ENCODE measurements at places on chromosomes 4 and X.

GRCh38 chr4:127410201-127410600 is 222.6 kb upstream of the INTU start:
- no peak for DNase-seq

DNA sequence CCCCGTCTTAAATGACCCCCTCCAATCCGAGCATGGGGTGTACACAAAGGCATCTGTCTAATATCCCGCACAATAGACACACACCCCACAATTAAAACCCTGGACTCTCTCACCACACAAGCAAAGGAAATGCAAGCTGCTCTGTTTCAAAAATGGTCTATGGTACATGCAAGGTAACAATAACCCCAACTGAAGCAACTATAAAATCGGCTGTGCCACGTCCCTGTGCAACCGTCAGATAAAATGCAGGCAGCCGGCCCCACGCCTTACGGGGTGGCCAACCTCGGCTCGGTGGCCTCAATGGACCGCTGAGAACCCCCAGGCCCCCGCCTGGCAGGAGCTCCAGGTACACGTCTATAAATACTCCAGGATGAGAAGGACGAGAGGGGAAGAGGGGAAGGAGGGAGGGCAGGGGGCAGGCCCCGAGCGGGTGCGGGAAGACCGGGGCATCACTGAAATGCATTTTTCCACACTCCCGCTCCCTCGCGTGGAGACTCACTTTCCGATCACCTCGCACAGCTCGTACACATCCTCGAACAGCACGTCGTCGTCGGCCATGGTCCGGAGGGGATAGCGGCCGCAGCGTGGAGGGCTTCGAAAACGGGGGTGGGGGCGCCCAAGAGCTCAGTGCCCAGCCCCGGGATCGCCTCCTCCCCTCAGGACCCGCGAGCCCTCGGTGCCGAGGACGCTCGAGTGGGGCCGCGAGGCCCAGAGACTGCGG is 763 bp downstream of the CASK start:
- peak; percentile 21 for DNase-seq

DNA sequence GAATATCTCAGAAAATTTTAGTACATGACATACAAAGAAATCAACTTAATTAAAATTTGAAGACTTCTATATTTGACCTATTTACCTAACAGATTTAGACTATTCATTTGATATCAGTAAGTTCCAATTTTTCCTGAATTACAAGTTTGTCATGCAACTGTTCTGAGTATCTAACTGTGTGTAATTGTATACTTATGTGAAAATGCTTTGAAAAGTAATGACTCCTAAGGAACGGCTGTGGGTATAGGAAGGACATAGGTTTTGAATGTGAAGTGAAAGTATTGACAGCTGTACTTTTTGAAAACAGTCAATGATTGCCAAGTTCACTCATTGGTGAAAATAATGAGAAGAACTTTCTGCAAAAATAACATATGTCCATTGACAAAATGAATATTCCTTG is 2.9 kb downstream of the GRIA2 start:
- no peak for DNase-seq

- DNase-seq: no peak
Measured at GRCh38 chr4:71217688-71218087, 121.1 kb upstream of the SLC4A4 start.

- no peak for DNase-seq
Measured at GRCh38 chr4:82043809-82044137, 330.0 kb downstream of the HNRNPD start.

GRCh38 chr4:31702326-31702725 is 982.2 kb downstream of the PCDH7 start:
- DNase-seq: no peak

DNA sequence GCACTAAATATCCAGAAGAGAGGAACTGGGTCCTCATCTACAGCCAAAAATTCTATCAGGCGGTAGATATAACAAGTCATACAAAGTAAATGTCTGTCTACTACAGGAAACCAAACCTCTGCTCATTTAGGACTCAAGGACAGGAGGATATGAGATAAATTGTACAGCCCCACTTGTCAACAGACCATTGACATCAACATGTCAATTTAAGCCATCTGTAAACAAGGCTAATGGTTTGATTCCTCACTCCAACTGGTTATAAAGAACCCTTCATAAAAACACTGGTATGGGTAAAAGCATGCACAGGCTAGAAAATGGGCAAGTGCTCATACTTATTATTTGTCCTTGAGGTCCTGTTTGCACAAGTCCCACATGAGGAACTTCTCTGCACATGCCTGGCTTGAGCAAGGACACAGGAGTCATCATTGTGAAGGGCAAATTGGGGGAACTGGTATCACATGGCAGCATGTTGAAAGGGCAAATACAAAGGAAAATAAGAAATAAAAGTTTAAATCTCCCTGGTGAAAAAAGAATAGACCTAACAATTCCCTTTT is 13.2 kb downstream of the RTL8B start:
- DNase-seq: no peak

DNA sequence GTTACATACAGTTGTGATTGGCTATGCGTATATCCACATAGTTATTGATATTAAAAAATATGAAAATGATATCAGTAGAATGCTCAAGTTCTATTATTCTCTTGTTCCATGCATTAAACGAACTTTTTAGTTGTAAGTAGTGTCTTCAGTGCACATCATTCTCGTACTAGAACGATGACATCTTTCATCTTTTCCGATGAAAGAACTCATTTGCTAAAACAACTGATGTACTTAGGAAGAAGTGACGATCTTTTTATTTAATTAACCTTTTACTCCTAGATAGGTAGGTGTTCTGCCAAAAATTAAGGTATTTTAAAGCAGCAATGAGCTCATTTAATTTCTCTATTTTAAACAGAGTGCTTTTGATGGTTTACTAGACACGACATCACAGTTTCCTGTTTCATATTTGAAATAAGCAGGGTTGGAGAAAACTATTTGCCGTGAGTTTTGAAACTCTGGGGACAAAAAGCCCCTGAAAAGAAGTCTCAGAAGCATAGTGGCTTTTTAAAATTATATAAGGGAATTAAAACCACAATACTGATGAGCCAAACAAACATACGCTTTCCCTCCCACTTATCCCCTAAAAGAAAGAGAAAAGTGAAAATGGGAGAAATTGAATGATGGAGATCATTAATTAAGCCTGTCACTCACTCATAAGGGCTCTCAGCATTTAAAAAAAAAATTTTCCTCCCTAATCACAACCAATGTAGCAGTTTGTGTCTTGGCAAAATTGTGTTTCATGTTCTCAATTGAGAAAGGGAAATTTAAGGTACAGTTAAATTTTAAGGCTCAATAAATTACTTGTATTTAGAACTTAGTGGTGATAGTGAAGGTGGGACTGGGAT is 25.6 kb downstream of the SPRY1 start:
- DNase-seq: no peak

DNA sequence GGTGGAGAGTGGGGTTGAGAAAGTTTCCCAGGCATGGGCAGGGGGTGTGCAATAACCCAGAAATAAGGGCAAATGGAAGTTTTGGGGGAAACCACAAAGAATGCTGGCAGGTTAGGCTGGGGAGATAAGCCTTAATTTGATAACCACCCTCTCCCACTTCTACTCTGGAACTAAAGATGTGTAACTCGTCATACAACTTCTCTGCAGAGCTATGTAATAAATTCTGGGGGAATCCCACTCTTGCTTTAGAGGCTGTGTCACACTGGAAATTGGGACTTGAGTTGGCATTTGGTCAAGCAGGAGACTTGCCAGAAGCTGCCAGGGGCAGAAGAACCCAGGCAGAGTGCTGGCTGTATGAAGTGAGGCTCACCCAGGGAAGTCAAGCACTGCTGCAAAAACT is 170.9 kb upstream of the CPEB2 start:
- no peak for DNase-seq

DNA sequence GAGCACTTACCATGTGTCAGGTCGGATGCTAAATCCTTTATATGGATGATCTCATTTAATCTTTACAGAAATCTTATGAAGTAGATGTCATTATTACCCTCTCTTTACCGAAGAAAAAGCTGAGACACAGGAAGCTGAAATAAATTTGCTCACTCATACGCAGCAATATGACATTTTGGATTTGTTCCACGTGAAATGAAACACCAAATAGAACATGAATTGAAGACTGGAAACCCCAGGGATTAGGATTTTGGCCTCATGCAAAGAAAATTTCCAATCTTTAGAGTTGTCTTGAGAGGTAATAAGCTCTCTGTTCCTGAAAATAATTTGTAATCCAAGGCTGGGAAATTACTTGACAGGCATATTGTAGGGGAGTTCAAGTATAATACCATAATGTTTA is 354.4 kb upstream of the CLNK start:
- no peak for DNase-seq

DNA sequence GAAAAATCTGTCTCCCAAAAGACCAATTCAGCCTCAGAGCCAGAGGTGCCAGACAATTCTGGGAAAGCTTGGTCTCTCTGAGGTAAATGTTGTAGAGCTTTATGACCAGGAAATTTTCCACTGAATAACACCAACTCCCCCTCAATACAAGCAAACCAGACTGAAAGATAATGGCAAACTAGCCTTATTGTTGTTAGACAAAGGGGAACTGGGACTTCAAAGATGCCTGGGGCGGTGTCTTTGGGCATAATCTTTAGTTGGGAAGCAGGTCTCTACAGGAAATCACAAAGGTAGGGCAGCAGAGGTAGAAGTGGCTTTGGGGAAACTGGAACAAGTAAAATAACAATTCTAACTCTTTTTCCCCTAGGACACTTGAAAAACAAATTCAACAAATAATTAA is 12.0 kb downstream of the COL4A6 start:
- DNase-seq: no peak

DNA sequence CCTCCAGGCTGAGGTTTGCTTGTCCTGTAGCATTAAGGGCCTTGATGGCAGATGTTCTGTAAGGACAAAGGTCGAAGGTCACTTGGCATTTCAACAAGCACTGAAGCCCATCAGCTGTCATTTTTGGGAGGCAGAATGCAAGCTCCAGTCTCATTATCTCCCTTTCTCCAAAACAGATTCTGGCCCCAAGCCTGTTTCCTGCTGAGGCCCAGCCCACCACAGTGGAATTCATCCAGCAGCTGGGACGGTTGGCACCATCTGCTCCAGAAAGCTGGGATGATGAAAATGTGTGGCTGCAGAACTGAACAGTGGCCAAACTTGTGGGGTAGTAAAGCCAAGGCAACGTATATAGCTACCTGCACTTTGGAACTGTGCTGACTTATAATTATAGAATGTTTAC is 17.7 kb upstream of the PPEF2 start:
- no peak for DNase-seq

- DNase-seq: no peak
Measured at GRCh38 chr4:99395595-99396364, 39.4 kb downstream of the ADH7 start.

DNA sequence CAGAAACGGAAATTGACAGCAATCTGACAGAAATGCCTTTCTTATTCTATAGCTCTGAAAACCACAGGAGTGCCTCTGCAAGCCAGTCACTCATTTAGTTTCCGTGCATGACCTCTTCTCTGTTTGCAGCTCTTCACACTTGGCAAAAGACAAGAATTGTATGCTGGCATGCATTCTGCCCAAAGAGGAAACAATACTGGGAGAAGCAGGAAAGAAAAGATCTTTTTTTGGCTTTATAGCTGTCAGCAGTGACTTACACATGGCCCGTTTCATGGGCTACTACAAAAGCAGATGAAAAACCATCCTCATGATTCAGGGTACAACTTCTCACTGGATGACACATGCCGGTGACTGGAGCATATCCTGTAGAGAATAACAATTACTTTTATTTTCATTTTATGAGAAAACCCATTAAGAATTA is 249.4 kb downstream of the ADAMTS3 start:
- DNase-seq: peak; percentile 1

DNA sequence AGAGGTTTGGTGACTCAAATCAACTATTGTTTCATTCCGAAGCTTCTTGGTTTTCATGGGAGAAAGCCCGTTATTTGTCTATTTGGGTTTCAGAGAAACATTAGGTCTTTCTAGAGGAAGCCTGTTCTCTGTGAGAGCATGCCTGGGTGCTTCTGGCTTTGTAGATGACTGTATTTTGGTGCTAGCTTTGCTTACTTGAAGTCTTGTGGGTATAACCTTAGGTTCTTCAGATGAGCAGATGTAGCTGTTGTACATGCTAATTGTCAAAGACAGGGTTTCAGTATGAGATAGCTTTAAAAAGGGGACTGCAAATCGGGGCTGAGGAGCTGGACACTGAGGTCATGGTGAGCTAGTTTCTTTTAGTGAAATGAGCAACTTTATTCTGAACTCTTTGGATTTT is 7.9 kb upstream of the STOX2 start:
- no peak for DNase-seq

- DNase-seq: no peak
Measured at GRCh38 chr4:185847352-185848097, 35.5 kb upstream of the SORBS2 start.

GRCh38 chr4:138680256-138680655 is 335.3 kb upstream of the NOCT start:
- no peak for DNase-seq

DNA sequence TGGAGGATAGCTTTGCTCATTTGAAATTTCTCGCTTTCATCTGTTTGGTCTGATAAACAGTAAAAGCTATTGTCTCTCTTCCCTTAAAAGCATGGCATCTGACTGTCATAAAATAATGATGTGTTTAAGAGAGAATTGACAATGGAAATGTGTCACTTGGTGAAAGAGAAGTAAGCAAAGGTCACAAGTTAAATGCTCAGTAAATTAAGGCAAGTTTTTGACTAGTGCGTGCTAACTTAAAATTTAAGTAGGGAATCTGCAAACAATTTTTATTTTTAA is 161.6 kb upstream of the ANKRD50 start:
- DNase-seq: no peak

DNA sequence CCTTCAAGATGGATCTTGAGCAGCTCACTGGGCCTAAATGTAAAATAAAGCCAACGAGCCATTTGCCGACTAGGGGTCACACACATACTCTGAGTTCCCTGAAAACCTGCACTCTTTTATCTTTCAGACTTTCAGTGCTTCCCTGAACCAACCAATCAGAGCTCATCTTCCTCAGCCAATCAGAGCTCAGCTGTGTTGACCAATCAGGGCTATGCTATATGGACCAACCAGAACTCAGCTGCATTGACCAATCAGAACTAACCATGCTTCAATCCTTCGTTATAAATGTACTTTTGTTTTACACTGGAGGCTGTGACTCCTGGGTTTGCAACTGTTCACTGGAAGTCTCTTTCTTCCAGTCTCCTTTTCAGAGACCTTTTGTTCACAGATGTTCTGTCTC is 19.3 kb downstream of the SLC25A53 start:
- peak; percentile 20 for DNase-seq

- DNase-seq: peak; percentile 7
Measured at GRCh38 chr4:153759407-153760316, at the start of gene RNF175. Gene RNF175, minus strand, starts transcription at chr4:153760024. Its CDS starts 162 bp downstream, at chr4:153759862.

All from activated CD8-positive, alpha-beta T cell treated with anti-CD3 and anti-CD28 coated beads for 36 hours (primary cell).